ENCODE measurements at places on chromosomes 6 and 20. TPM values are rescaled to one million over a fixed set of nuclear protein-coding genes. Genes with fewer than 3 reads are reported as not detected.

- peak; percentile 69 for DNase-seq
- H3K27me3 ChIP-seq: no peaks in the 10 kb centered on the region
- H3K4me1 ChIP-seq: no peaks in the 10 kb centered on the region
- no peaks in the 10 kb centered on the region for H3K36me3 ChIP-seq
- peak overlapping the region; percentile 77 for H3K27ac ChIP-seq
These were observed 73.0 kb upstream of the NHSL1 start for GRCh38 chr6:138572167-138572875.

NPBWR2 gene
- total RNA-seq: not detected

DNA sequence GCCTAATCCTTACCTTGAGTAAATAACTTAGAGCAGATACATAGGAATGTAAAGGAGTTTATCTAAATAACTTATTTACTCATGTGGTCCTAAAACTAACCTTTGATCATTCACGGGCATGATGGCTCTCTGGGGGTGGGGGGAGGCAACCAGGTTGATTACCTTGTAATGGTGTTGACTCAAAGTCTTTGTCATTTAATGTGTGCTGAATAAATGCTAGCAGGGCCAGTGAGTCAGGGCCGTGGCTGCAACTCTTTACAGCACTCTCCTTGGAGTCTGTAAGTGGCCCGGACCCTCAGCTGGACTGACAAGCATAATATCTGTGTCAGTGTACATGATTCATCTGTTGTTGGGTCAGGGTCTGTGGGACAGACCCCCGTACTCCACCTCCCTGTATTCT is 203.0 kb downstream of the EPM2A start:
- H3K27me3 ChIP-seq: no peaks in the 10 kb centered on the region
- no peak overlapping the region for H3K27ac ChIP-seq
- H3K4me3 ChIP-seq: no peak overlapping the region
- no peaks in the 10 kb centered on the region for H3K36me3 ChIP-seq
- DNase-seq: no peak

- no peaks in the 10 kb centered on the region for H3K36me3 ChIP-seq
- H3K4me3 ChIP-seq: no peak overlapping the region
- H3K27me3 ChIP-seq: no peaks in the 10 kb centered on the region
- H3K4me1 ChIP-seq: no peaks in the 10 kb centered on the region
These were observed 398.0 kb downstream of the RNGTT start for GRCh38 chr6:88565409-88565811.

- H3K36me3 ChIP-seq: no peaks in the 10 kb centered on the region
- H3K4me3 ChIP-seq: no peak overlapping the region
- no peak for DNase-seq
- H3K27me3 ChIP-seq: no peaks in the 10 kb centered on the region
- H3K27ac ChIP-seq: no peak overlapping the region
These were observed 111.7 kb downstream of the TRERF1 start for GRCh38 chr6:42339991-42340401.

DNA sequence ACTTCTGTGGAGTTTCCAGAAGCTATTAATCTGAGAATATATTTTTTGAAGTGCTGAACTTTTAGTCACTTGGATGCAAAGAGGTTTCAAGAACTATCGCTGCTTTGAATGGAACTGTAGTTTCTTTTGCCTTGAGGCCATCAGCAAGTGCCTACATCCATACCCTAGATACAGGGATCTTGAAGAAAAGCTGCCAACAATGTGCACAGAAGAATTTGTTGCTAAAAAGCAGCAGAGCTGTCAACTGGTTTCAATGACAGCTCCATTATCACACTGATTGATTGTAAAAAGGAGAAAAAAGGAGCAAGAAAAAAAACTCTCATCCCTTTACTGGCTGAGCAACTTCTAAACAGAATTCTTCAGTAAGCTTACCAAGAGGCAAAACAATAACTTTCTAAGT is 251.0 kb upstream of the NRSN1 start:
- H3K4me3 ChIP-seq: no peak overlapping the region
- no peaks in the 10 kb centered on the region for H3K4me1 ChIP-seq
- no peak overlapping the region for H3K27ac ChIP-seq
- no peaks in the 10 kb centered on the region for H3K27me3 ChIP-seq
- H3K36me3 ChIP-seq: no peaks in the 10 kb centered on the region

GRCh38 chr20:25037288-25038102 is 20.4 kb downstream of the ACSS1 start:
- no peaks in the 10 kb centered on the region for H3K27me3 ChIP-seq
- no peak overlapping the region for H3K4me3 ChIP-seq
- peak; percentile 19 for DNase-seq
- peaks cover 91% of the 10 kb centered on the region for H3K4me1 ChIP-seq
- no peaks in the 10 kb centered on the region for H3K36me3 ChIP-seq
- peak overlapping the region; percentile 96 for H3K27ac ChIP-seq

- no peaks in the 10 kb centered on the region for H3K4me1 ChIP-seq
- no peaks in the 10 kb centered on the region for H3K36me3 ChIP-seq
- H3K4me3 ChIP-seq: no peak overlapping the region
- no peak for DNase-seq
- H3K27me3 ChIP-seq: peaks cover 20% of the 10 kb centered on the region
These were observed 5.4 kb downstream of the NOX3 start for GRCh38 chr6:155450240-155450581.

TOX2 gene
- 2.7 TPM for total RNA-seq

DNA sequence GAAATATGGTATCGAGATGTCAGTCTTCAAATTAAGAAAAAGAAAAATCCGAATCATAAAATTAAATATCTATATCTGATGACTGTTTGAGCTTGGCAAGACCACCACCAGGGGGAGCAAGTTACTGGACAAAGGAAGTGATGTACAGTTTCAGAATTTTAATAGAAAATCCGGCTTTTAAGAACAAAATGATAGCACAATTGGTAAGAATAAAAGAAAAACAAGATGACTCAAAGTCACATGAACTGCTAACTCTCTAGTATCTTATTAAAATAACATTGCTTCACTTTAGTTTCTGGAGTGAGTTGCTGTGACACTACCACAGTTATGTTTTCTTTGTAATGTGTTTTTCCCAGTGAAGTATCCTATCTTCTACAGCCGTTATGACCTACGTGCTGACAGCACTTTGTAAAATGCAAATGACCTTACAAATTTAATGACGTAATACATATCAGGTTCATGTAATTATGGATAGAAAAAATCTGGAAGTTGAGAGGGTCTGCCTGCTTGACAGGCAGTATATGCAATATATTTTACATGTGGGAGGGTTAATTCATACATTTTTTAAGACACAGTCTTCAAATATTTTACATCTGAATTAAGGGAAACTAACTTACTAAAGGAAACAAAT is 405.3 kb upstream of the HS3ST5 start:
- H3K27ac ChIP-seq: no peak overlapping the region
- H3K4me3 ChIP-seq: no peak overlapping the region
- no peaks in the 10 kb centered on the region for H3K36me3 ChIP-seq
- H3K27me3 ChIP-seq: no peaks in the 10 kb centered on the region

GRCh38 chr20:51565298-51566144 is 23.0 kb upstream of the NFATC2 start:
- H3K4me1 ChIP-seq: peaks cover 4% of the 10 kb centered on the region
- H3K27me3 ChIP-seq: no peaks in the 10 kb centered on the region
- no peak overlapping the region for H3K27ac ChIP-seq
- H3K4me3 ChIP-seq: no peak overlapping the region

GRCh38 chr6:49646130-49646824 is 9.6 kb upstream of the RHAG start:
- H3K27ac ChIP-seq: no peak overlapping the region
- no peaks in the 10 kb centered on the region for H3K36me3 ChIP-seq
- no peak overlapping the region for H3K4me3 ChIP-seq

DNA sequence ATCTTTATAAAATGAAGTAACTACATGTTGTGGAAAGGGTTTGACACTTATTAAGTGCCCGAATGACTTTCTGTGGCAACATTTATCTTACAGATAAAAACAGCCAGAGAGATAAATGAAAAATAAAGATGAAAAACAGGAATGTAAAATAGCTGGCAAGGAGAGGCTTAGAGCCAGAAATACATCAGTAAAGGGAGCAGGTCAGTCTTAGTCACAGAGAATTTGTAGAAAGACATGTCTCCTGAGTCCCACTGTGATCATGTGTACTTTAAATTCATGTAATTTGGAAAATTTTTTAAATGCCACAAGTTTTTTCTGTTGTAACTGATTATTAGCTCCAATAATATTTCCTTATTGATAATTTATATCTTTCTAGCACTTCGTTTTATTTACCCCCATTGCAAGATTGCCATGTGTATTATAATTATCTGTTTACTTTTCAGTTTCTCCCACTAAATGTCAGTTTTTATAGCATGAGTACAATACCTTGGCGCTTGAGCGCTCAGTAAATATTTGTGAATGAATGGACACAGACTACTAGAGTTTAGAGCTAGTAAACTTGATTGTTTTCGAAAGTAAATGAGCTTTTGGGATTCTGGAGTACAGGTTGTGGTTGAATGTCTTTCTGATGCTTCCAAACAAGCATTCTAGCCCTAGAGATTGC is 15.2 kb downstream of the TAB2 start:
- DNase-seq: no peak
- H3K27ac ChIP-seq: no peak overlapping the region

- H3K27ac ChIP-seq: no peak overlapping the region
- H3K4me1 ChIP-seq: no peaks in the 10 kb centered on the region
- no peak for DNase-seq
- no peaks in the 10 kb centered on the region for H3K36me3 ChIP-seq
These were observed 193.1 kb downstream of the ATXN1 start for GRCh38 chr6:16568128-16568527.

Measured in heart left ventricle (tissue), 16 donors.